KBM-7 (cell line): ENCODE measurements at places on chromosomes 2 and 18.

DNA sequence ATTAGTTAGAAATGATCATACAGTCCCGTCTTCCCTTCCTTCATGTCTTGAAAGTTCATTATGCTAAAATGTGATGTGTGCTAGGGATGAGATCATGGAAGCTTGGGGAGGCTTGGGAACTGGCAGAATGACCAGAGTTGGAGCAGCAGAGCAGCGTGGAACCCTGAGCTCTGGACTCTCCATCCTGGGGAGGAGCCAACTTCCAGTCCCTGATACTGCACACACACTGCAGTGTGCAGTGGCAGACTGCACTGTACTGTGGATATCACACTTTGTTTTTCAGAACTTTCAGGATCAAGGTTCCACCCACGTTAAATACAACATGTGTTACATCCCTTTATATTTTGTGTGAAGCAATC is 27.3 kb upstream of the GREB1 start:
- no peak for DNase-seq

DNA sequence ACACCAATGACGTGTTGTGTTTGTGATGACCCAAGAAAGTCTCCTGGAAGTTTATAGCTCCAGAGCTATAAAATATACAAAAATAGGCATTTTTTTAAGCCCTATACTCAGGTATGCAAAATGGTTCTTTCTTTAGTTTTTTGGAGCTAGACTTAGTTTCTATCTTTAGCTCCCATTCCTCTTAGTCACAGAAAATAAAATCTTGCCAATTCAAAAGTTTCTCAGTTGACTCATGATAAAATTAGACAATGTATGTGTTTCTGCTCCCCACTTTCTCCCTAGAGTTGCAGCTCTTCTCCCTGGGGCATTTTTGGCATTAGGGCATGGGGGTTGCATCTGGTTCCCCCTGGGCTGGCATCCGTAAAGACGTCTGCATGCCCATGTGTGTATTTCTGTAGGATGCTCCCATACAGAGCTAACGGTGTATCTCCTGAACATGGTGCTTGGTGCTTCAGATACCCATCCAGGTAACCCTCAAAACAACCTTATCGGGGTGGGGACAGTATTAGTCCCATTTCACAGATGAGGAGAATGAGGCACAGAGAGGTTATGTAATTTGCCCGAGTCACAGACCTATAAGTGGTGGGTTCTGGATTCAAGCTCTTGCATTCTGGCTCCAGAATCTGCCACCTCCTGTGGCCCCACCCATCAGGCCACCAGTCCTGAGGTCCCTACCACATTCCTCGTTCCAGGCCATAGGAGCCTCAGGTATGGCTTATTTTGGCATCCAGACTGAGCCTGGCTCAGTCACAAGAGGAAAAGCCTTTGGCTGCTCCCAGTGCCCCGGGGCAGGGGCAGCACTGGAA is 43.1 kb upstream of the ASAP2 start:
- no peak for DNase-seq

DNA sequence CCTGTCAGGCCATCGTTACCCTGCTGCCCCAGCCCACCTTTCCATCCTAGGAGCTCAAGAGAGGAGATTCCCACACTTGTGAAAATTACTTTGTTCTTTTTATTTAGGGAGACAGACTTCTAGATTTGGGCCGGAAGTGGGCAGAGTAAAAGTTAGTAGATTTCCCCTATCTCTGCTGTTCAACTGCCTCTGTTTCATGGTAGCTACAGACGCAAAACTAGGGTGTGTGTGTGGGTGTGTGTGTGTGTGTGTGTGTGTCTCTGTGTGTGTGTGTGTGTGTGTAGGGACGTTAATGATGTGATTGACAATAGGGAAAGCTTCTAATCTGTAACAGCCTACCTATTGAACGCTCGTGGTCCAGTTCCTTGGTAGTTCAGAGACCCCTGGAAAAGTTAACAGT is 438 bp downstream of the PSMA8 start:
- no peak for DNase-seq

DNA sequence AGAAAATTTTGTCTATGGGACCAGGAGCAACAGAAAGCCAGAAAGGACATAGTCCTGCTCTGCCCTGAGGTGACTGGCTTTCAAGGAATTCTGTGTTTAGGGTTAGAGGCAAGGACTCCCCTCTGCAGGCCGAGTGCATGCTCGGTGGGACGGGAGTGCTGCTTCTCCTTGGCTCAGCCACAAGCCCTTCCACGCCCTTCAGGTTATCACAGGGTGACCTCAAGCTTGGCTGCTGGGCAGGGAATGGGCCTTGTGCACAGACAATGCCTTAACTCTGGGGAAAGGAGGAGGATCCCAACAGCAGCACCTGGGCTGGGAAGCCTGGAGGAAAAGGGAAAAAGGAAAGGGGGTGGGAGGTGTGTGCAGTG is 32.8 kb downstream of the FAM178B start:
- DNase-seq, result no peak

DNA sequence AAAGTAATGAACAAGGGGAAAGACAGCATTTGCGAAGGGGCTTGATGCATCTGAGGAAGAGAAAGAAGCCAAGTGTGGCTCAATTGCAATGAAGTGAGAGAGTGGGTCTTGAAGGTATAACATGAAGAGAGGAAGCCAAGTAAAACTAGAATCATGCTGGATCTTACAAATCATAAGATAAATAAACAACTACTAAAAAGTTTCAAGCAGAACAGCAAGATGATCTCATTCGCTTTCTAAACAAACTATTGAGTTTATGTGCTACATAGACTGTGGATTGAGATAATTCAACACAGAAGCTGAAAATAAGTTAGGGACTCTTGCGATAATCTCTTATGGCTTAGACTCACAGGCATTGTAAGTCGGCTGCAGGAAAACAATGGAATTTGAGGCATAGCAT is 1310.5 kb upstream of the NRXN1 start:
- no peak for DNase-seq

DNA sequence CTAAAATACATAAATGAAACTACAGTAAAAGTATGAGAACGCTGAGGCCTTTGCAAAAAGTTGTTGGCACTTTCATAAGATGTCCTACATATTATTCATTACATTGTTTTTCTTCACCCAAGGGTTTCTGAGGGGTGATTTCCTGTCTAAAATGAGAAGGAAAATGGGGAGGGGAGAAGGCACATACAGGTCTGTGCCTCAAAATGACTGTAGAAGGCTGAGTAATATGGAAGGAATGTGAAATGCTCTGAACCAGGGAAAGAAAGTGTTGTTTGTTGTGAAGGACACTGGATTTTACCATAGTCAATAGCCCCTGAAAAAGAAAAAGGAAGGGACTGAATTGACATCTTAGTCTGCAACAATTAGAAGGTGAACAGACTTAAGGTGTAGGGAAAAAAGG is 99.5 kb upstream of the RNF152 start:
- no peak for DNase-seq

- no peak for DNase-seq
These were observed 120.0 kb downstream of the FMNL2 start for GRCh38 chr2:152454960-152455359.

GRCh38 chr2:66929632-66930338 is 467.3 kb upstream of the ETAA1 start:
- no peak for DNase-seq

DNA sequence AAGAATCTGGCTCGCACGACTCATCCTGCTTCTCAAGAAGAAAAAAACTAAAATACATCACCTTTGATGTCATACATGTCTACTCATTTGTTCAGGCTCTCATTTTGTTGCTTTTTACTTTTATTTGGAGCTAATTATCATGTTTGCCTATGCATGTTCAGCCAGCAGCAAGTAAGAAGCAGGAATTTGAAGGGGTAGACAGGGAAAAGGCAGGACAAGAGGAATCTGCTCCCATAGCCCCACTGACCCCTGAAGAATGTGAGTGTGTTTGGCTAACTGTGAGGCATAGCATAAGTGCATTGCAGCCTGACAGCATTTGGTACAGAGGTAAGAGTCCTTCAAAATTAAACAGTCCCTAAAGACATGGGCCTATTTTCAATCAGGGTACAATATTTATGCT is 72.7 kb downstream of the NYAP2 start:
- no peak for DNase-seq

DNA sequence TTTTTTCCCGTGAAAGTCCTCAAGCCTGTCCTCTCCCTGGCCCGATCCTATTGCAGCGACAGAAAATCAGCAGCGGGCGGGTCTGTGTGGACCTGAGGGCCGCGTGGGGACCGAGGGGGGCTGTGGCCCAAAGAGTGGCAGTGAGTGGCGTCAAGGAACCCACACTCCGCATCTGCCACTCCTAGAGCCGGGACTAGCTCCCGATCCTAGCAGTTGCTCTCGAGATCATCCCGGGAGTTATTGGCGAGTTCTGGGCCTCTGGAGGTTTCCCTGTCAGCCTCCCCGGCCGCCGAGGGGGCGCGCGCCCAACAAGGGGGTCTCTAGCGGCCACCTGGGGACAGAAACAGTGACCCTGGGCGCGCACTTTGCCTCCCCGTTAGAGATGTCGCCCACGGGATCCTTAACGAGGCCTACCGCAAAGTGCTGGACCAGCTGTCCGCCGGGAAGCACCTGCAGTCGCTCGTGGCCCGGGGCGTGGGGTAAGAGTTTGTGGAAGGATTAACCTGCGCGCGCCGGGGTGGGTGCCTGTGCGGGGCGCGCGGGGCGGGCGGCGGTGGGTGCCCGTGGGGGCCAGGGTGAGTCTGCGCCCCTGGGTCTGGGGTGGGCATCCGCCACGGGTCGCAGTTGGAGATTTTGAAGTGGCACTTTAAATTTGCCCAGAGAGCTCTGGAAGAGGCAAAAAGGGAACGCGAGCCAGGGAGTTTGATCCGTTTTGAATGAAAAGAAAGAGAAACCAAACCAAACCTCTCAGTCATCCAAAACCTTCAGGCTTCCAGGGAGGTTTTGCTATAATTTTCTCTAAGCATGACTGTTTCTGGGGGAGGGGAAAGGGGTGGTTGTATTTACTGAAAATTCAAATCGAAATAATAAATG is 3.5 kb downstream of the ADCYAP1 start:
- no peak for DNase-seq

GRCh38 chr2:109663721-109664120 is 49.6 kb downstream of the SOWAHC start:
- DNase-seq, result no peak

DNA sequence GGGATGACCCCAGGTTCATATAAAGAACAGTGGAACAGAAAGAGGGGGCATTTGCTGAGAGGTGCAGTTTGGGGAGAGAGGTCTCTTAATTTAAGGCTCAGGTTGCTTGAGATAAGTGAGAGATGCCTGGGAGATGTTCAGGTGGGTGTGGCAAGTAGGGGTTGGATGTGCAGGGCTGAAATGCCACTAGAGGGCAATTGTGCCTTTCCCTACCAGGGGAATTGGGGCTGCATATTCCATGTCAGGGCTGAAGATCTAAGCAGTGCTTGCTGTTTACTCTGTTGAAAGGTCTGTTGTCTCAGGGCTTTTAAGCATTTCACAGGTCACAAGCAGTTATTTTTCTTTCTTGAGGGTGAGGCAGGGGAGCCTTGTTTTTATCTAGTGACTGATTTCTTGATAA is 7.8 kb downstream of the CCDC85A start:
- peak; percentile 35 for DNase-seq

DNA sequence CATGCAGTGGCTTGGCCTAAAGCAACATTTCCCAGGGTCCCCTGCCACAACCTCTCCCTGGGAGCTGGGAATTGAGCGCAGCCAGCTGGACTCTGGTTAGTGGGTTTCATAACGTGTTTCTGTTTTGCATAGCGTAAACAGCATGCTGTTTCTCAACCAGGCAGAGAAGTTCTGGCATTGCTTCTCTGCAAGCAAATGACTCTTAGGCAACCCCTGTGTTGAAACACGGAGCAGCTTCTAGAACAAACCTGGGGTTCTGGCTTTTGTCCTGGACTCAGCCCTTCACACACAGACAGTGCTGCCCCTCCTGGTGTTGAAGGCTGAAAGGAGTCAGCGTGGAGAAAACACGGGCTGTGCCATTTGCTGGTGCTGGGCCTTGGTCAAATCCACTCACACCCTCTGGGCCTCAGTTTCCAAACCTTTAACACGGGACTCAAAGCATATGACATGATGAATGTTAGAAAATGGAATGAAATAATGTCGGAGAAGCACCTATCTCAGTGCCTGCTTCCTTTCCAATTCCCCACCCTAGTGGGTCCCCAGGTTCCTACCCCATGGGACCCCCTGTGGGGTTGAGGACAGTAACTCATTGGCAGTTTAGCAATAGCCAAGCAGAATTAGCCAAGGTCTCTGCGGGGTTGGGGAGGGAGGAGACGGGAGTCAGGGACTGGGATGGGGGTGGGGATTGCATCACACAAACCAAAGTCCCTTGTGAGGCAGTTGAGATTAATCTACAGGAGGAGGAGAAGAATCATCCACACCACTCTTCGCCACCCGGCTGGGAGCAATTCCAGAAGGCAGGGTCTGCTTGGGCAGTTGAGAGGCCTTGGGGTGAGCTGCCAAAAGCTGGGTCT is 30.2 kb upstream of the IL1R2 start:
- no peak for DNase-seq

DNA sequence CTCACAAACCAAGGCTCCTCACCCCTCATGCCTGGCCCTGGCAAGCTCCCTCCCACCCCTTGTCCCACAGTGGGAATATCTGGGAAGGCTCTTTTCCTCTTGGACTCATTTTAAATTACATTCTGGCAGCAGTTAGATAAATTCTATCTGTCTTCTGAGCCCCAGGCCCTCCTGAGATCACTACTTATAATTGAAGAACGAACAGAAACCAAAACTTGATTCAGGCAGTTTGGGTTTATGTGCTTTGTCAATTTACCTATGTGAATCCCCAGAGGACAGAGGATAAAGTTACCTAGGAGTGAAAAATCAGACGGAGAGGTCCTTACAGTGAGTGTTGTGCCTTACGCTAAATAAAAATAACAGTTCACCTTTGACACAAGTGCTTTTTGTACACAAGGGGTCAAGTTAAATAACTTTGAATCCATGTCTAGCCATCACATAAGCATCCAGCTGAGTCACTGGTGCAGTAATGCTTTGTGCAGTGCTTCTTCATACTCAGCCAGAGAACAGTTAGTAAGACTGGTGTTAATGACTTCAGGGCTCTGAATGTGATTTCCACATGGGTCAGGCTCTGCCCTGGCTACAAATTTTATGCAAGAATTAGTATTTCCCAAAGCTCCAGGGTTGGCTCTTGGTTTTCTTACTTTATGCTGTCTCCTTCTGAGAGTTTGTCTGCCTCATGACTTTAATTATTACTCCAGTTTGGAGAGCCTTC is 329.3 kb downstream of the INSIG2 start:
- DNase-seq, result no peak

DNA sequence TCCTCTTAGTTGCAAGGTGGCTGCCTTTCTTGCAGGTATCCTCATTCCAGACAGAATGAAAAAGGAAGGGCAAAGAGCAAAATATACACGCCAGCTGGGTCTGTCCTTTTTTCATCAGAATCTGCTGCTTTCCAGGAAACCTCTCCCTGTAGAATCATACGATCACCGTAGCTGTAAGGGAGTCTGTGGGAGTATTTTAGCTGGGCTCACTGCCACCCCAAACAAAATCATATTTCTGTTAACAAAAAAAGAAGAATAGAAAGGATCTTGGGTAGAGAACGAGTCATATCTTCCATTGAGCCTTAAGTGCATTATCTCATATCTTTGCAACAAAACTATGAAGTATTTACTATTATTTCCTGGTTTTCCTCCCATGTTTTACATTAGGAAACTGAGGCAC is 15.0 kb upstream of the TANC1 start:
- DNase-seq, result no peak

- no peak for DNase-seq
These were observed 435.8 kb upstream of the MEIS1 start for GRCh38 chr2:65999103-65999502.

GRCh38 chr2:96608469-96609455 is 29.4 kb downstream of the KANSL3 start:
- no peak for DNase-seq

- no peak for DNase-seq
These were observed 16.0 kb downstream of the LRRTM1 start for GRCh38 chr2:80288576-80288975.

- DNase-seq, result no peak
These were observed 10.8 kb downstream of the SPR start for GRCh38 chr2:72897785-72898584.
